ENCODE measurements at places on chromosomes 7 and 10.

- no peak for DNase-seq
Measured at GRCh38 chr7:67764289-67764688, 767.7 kb downstream of the TYW1 start.

GRCh38 chr10:23046027-23046426 is 49.4 kb upstream of the MSRB2 start:
- no peak for DNase-seq

DNA sequence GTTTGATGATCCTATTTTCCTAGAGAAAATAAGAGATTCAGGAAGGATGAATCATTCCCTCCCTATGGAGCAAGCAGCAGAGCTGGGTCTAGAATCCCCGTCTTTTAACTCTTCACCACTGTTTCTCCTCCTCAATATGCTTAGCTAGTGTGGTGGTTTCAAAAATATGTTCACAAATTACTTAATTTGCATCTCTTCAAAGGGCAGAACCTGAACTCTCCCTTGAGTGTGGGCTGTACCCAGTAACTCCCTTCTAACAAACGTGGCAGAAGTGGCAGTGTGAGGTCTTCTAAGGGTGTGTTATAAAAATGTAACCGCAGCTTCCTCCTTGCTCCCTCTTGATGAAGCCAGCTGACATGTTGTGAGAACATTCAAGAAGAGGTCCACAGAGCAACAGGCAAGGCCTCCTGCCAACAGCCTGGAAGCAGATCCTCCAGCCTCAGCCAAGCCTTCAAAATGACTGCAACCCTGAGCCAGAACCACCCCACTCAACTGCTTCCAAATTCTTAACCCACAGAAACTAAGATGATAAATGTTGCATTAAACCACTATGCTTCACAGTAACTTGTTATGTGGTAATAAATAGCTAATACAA is 36.6 kb downstream of the SRPK2 start:
- DNase-seq: no peak

DNA sequence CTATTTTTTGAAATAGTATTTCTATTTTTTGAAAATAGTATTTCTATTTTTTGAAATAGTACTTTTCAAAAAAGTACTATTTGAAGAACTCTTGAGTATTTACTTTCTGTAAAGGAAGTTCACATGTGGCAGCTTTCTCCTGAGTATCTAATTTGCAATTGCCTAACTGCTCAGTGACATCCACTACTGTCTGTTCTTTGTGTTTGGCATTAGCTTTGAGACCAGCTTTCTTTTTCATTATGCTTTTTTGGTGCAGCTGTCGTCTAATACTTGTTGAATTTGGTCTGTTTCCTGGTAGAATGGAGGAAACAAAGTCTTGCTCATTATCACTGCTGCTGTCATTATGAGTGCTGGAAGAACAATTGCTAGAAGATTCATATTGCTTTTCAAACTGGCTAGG is 99.1 kb downstream of the BMPR1A start:
- DNase-seq: no peak

DNA sequence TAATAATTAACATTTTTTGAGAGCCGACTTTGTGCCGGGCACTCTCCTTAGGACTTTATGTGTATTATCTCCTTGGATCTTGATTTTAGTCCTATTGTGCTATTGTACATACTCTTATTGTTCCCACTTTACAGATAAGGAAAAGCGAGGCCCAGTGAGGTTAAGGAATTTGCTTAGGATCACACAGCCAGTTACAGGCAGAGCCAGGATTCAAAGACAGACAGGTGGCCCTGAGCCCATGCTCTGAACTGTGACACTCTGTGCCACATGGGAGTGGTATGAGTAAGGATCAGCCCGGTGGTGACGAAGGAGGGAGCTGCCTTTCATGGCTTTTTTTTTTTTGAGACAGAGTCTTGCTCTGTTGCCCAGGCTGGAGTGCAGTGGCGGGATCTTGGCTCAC is 15.8 kb upstream of the GNA12 start:
- no peak for DNase-seq

- no peak for DNase-seq
Measured at GRCh38 chr10:77807706-77808105, 118.8 kb downstream of the DLG5 start.

DNA sequence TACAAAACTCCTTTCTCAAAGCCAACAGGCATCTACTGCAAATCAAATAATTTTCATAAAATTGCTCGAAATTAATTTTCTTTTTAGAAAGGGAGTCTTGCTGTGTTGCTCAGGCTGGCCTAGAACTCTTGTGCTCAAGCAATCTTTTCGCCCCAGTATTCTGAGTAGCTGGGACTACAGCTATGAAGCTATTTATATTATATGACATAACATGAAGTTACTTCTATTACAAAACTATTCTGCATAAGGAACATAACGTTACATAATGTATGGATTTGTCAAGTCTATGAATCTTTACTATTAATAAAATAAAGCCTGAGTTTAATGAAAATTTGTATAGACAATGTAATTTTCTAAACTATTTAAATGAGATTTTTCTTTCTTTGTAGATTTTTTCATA is 415.0 kb downstream of the PARD3 start:
- no peak for DNase-seq

- DNase-seq: no peak
Measured at GRCh38 chr10:69232736-69233480, 12.8 kb downstream of the HKDC1 start.

- no peak for DNase-seq
Measured at GRCh38 chr7:94642838-94643653, 12.9 kb downstream of the SGCE start.

DNA sequence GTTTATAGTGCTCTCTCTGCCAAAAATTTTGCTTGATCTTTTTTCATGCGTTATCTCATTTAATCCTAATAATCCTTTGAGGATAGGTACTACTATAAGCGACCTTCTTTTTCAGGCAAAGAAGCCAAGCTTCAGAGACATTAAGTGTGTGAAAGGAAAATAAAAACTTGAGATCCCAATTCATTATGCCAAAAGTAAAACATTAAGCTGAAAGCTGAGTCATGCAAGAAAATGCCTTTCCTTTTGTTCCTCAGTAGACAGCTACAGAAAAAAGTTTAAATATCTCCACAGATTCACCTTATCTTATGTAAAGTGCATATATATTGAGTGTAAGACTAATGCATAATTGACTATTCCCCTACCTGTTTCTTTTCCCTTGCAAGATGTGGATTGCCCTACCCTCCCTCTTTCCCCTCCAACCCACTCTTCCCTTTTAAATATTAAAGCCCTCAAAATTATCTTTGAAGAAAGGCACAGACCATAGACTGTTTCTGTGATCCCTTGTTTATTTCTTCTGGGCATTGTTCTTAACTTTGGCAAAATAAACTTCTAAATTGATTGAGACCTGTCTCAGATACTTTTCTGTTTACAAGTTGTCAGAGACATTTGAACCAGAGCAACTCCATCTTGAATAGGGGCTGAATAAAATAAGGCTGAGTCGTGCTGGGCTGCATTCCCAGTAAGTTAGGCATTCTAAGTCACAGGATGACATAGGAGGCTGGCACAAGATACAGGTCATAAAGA is 1139.9 kb upstream of the LRRN3 start:
- DNase-seq: no peak

DNA sequence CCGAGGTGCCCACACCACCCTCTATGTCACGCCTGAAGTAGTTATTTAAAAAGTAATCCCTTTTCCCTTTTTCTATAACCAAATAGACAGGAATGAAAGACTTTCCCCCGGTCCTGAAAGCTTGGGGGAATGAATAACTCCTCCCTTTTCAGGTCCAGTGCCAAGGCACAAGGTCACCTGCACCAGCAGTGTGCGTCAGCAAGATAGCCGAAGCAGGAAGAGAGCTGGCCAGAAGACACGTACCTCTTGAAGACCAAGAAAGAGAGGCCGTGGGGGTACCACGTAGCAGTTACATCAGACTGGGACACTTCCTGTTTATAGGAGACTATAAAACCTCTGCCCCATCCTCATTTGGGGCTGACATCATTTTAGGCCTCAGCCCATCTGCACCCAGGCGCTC is 10.7 kb upstream of the AKR1B1 start:
- no peak for DNase-seq

GRCh38 chr7:55177589-55178261 is 158.9 kb downstream of the EGFR start:
- DNase-seq: no peak

GRCh38 chr10:11012421-11013295 is 5.0 kb upstream of the CELF2 start:
- no peak for DNase-seq

GRCh38 chr10:94673614-94674321 is 9.8 kb upstream of the CYP2C18 start:
- no peak for DNase-seq

DNA sequence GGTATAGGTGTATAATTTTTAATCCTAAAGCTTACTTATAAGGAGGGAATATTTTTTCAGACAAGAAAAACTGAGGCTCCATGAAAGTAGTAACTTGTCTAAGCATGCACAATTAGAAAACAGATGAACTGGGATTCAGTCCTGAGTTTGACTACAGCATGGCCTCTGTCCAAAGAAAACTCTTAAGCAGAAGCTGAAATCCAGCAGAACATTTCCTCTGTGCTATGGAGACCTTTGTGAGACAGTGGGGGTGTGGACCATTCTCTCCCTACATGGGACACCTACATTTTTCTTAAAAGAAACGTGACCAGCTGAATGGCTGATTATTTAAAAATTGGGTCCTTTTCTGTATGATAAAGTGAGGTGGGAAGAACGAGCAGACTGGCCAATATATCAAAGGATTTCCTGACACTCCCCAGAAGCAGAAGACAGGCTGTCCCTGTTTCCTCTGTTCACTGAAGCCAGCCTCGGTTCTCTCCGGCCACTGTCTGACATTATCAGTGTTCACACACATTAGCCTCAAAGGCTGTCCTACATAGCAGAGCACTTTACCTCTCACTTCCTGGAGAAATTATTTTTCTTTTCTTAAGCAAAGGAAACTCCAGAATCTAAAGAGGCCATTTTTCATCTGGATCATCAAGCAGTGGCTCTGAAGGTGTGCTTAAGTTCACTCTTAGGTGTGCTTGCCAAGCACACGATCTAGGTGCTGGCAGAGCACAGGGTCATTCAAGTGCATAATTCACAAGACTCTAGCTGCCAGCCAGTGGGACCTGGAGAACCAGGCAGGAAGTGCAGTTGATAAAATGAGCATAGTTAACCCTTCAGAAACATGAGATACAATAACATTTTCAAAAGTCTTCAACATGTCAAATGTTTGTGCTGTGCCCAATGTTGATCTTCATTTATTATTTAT is 40.4 kb upstream of the KIAA1217 start:
- no peak for DNase-seq

DNA sequence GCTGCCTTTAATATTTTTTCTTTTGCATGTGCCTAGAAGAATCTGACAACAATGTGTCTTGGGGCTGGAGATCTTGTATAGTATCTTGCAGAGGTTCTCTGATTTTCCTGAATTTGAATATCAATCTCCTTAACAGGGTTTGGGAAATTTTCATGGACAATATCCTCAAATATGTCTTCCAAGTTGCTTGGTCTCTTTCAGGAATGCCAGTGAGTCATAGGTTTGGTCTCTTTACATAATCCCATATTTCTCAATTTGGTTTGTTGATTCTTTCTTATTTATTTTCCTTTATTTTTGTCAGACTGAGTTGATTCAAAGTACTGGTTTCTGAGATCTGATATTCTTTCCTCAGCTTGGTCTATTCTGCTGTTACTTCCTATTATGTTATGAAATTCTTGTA is 208.7 kb upstream of the GLI3 start:
- DNase-seq: no peak

DNA sequence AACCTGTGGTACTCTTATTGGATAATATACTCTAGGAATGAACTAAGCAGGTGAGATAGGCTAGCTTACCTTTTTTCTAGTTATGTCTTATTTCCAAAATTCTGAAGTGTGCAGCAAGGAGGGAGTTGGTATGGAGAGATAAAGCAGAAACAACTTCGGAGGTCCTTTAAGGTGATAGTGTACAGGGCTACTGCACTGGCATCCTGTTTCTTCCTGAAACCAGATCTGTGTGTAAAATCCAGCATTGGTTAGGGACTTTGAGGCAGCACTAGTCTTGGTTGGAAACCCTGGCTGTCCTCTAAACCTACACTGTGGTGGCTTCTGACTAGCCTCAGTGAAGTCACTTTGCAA is 66.9 kb upstream of the STRIP2 start:
- DNase-seq: no peak

- no peak for DNase-seq
Measured at GRCh38 chr7:94675356-94675755, 19.4 kb upstream of the SGCE start.

DNA sequence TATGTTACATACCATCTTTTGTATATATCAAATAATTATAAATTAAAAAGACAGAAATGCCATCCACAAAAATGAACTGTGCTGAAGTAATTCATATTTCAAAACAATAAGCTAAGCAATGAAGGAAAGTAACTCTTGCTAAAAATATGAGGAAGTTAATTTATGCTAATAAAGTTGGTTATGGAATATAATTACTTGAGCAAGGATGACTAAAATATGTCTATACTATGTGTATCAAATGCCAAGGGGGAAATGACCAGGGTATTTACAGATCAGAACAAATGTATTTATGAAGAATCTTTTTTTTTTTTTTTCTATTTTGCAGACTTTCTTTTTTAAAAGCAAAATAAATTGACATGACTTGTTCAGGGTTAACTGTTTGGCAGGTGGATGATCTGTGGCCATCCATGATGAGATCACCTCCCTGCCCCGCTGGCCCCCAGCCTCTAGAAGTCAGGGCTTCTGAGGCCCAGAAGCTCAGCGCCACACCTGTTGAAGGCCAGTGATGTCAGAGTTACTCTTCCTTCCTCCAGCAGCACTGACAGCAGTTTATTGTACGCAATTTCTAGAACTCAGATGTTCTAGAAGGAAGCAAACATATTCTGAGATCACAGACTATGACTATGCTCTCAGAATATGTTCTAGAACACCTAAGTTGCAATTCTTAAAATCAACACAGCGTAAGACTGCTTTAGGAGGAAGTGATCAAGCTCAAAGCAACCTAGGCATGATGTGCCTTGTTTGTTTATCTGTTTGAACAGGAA is 196.1 kb upstream of the KLF14 start:
- DNase-seq: no peak

- DNase-seq: no peak
Measured at GRCh38 chr7:148395352-148395811, 195.2 kb upstream of the C7orf33 start.

GRCh38 chr10:71756311-71757191 is 16.8 kb downstream of the VSIR start:
- no peak for DNase-seq

- DNase-seq: no peak
Measured at GRCh38 chr10:43076311-43076875, 476 bp upstream of the RET start.

- DNase-seq: no peak
Measured at GRCh38 chr7:11775401-11775800, 56.6 kb downstream of the THSD7A start.
